Fibroblast of gingiva (primary cell): ENCODE measurements at places on chromosomes 7 and 10.

DNA sequence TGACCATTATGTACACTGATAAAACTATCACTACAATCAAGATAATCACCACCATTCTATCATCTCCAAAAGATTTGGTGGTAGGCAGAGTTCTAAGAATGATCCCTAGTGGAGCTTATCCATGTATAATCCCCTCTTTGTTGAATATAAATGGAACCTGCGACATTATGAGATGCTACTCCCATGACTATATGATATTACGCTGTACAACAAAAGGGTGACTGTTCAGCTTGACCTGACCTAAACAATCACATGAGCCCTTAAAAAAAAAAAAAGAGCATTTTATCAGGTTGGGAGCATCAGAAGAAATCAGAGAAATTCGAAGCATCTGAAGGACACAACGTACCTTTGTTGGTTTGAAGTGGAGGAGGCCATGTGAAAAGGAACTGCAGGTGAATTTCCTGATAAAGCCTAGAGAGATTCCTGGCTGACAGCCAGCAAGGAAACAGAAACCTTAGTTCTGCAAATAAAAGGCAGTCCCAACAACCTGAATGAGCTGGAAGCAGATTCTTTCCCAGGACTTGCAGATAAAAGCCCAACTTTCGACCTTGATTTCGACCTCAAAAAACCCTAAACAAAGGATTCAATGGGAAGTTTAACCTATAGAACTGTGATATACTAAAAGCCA, 270.7 kb downstream of the ADRA2A start:
- DNase-seq = no peak

DNA sequence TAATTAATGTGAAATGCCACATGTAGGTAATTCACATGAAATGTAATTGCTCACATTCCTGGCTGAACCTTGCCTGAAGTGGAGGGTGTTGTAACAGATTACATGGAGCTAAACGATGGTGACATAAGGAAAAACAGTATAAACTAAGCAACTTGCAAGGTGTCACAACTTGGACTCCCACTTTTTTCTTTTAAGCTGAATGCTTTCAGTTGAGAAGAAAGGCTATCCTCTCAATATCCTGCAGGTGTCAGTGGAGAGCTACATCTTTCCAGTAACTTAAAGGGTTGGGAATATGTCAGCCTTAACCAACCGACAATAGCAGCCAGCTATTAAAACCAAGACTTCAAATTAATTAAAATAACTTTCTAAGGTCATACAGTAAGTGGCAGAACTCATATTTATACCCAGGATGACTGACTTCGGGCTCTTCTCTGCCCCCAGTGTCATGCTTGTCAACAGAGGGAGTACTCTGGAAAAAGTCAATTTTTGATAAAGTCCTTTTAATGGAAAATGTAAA, 33.7 kb downstream of the NRBF2 start:
- peak; percentile 72 for DNase-seq

DNA sequence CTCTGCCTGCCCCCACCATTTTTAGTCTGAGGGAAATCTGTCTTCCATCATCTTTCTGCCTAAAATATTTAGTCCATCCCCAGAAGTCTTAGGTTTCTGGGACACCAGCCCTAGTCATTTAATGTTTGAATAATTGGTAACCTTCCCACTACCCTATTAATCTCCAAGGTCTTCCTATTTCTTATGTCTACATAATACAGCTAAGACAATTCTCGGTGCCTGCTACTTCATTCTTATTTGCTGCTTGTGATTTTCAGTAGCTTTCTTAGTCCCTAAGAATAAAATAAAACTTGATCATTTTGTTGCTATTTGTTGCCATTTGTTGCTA, 11.1 kb downstream of the RALA start:
- no peak for DNase-seq

DNA sequence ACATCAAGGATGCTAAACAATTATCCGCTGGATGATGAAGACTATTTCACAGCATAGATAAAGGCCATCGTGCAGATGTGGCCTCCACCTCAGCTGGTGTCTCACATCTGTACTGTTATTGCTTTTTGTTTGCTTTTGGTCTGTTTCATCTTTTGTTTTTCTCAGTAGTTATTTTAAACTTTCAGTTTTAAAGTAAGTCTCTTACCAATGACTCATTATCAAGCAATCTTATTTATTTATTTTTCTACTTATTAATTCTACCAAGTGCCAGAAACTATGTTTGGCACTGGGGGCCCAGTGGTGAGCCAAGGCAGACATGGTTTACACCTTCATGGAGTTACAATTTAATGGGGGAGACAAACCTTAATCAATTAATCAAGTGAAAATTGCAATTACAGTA, 250.9 kb upstream of the TMEM72 start:
- peak; percentile 36 for DNase-seq

DNA sequence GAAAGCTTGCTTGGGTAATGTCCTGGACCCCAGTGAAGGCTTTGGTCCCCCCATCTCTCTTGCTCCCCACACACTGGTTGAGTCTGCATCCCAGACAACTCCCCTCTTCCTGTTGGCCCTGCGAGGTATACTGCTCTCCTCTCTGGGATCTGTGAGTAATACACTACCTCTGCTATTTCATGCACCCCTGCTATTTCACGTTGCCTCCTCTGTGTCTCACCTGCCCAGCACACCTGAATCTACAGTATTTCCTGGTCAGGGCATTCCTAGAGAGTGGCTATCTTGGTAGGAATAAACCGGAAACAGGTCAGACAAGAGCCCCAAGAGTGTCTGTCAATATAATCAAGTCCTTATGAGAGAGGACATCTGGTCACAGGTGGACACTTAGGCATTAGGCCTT, 114.3 kb upstream of the ODAD2 start:
- no peak for DNase-seq

DNA sequence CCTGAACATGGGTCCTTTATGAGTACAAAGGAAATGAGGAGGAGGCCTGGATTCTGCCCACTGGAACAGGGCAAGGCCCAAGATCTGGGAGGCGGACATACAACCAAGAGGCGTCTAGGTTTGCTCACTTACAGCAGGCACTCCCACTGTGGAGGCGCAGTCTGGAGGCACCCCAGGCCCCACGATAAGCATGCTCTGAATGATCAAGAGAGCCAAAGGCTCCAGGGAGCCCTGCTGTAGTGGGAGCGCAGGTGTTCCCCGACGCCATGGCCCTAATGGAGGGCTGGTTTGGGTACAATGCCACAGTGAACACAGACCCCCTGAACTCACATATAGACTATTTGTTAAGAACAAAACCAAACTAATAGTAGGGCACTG, 88.1 kb downstream of the FAM53B start:
- no peak for DNase-seq

DNA sequence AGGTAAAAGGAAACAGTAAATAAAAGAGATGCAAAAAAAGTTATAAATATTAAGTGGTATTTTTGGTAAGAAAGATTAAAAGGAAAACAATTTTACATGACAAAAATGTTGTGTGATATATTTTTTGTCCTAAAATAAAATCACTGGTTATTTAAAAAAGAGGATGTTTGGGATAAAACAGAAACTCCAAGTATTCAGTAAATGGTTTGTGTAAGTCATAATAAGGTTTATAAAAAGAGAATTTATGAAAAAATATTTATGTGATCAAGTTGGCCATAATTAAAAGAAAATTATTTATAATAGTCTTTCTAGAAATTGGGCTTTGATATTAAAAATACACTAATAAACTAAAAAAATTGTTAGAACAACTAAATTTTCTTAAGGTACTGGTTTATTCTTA, 38.2 kb upstream of the FIGNL1 start:
- no peak for DNase-seq

DNA sequence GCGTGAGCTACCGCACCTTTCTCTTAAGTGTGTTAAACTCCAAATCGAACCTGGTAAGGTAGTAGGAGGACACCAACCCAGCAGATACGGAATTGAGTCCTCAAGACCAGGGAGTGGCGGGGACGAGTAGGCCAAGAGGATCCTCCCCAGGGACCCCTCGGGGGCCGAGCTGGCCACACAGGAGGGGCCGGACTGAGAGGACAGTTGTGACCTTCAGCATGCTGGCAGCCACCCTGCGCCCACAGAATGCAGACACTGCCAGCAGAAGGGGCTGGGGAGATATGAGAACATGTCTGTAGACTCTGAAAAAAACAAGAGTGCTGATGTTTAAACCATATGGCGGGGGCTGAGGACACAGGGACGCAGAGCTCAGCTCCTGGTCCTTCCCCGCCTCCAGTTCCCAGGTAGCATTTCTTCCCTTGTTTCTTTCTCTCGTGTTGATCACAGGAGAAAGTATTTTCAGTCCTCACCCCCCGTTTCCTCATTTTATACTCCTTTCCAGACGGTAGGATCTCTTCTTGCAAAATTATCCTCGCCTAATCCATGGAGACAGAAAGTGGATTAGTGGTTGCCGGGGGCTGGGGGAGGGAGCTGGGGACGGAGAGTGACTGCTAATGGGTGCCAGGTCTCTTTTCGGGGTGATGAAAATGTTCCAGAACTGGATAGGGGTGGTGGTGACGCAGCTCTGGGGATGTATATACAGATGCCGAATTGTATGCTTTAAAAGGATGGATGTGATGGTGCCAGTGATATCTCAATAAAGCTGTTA, 11.5 kb upstream of the UNCX start:
- no peak for DNase-seq

GRCh38 chr7:138429577-138430250, 30.3 kb upstream of the TRIM24 start:
- no peak for DNase-seq

- no peak for DNase-seq
Observed at GRCh38 chr10:15280974-15281373, 90.1 kb downstream of the FAM171A1 start.

GRCh38 chr10:3886191-3886590, 101.2 kb upstream of the KLF6 start:
- DNase-seq = no peak
